Peyer's patch (tissue), 4 donors: ENCODE measurements at places on chromosomes 2 and 18. TPM values are rescaled to one million over a fixed set of nuclear protein-coding genes. Genes with fewer than 3 reads are reported as not detected.
A peak's percentile ranks its signal among the peaks of the same experiment; 100 is the strongest.

- DNase-seq = no peak
Observed at GRCh38 chr2:14304326-14304725, 328.2 kb upstream of the LRATD1 start.

GRCh38 chr2:239165206-239165831 lies 235.5 kb downstream of the HDAC4 start:
- DNase-seq = peak; percentile 22

REG3G gene
- not detected for total RNA-seq

DNA sequence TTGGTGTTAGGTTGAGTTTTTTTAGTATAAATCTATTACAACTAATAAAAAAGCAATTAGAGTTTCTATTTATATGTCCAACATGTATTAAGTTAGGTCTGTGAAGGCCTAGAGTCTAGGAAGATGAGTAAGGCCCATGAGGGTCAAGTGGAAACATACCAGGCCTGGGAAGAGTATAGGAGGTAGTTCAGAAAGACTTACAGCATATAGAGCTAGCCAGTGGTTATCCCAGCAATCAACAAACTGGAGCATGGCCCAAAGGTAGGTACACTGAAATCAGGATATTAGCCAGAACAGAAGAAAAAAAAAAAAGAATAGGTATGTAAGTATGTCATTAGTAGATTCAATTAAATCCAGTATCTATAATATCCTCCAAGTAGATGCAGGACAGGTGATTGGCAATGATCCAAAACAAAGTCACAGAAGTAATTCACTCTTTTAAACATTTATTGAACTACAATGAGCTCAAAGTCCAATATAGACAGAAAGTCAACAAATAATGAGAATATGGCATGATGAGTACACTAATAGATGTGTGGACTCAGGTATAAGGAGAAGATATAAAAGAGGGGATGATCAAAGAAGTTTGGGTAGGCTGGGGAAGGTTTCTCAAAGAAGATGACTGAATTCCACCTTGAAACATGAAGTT lies 70.3 kb downstream of the IKZF2 start:
- DNase-seq = no peak

LCT gene
- total RNA-seq = 12.6 TPM

DNA sequence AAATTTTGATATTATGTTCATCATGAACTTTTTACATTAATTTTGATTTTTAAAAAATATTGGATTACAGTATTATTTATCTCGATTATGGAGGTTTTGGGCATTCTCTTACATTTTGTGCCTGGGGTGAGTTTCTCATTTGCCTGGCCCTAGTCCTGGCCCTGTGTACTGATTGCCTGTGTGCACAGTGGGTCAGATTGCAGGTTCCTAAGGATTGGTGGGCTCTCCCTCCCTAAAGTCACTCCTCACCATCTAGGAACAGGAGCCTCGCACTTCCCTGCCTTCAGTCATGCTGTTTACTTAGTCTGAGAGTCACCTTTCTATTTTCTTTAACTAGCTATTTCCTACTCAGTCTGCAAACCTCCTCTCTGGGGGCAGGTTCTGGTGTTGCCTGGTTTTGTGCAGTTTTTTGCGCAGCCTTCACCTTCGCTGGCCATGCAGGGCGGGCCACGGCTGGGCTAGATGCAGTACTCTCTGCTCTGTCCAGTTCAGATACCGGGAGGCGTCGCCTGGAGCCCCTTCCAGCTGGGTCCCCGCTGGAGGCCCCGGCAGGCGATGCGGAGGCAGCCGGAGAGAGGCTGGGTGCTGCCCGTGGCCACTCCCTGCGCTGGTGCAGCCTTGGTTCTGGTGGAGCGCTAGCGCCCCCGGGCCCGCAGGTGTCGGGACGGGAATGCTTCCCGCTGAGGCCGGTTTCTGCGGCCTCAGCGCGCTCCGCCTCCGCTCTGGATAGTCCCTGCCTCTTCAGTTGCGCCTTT lies 23.3 kb upstream of the MC5R start:
- DNase-seq = peak; percentile 83
